IMR-90 (cell line): ENCODE measurements at places on chromosomes 7 and 10. TPM values are rescaled to one million over a fixed set of nuclear protein-coding genes. Genes with fewer than 3 reads are reported as not detected.

DNA sequence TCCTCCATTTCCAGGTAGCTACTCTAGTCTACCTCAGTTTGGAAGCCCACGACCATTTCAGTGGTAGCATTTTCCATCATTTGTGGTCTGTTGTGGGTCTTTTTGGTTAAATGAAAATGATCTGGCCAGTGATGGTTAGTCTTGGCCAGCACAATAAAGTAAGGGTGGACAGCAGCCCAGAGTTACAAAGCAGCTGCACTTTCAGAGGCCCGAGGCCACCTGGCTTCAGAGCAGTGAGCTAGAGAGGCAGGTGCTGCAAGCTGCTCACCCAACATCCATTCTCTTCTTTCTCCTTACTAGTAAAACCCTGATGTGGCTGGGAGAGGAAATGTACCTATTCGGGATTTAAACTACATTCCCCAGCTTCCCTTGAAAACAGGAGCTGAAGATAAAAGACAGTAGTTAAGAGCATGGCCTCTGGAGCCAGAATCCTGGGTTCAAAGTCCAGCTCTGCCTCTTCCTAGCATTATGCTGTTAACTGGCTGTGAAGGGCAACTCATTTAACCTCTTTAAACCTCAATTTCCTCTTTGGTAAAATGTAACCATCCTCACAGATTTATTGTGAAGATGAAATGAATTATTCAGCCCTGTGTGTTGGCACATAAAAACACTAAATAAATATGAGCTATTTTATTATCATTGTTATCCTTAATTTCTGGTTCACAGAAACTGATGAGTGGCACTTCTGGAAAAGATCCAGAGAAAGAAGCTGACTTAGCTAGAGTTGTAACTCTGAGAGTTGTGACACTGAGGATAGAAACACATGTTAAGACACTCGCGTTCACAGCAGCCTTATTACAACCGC is 517.4 kb downstream of the PARD3 start:
- no peak overlapping the region for H3K4me3 ChIP-seq
- no peak overlapping the region for H3K27ac ChIP-seq
- H3K36me3 ChIP-seq: no peaks in the 10 kb centered on the region
- H3K27me3 ChIP-seq: no peaks in the 10 kb centered on the region
- peaks cover 8% of the 10 kb centered on the region for H3K4me1 ChIP-seq
- peak; percentile 57 for DNase-seq

- H3K4me3 ChIP-seq: no peak within 1 kb of the TSS
- no peak for DNase-seq
- H3K27ac ChIP-seq: no peak within 1 kb of the TSS
- H3K36me3 ChIP-seq: no peaks in the 10 kb centered on the region
- no peaks in the 10 kb centered on the region; the same call in 1 of the 2 replicates for H3K4me1 ChIP-seq
Measured at GRCh38 chr10:133230044-133230361, at the start of gene UTF1. UTF1 (plus strand) TSS chr10:133230217; CDS start chr10:133230289, 72 bp downstream.

DNA sequence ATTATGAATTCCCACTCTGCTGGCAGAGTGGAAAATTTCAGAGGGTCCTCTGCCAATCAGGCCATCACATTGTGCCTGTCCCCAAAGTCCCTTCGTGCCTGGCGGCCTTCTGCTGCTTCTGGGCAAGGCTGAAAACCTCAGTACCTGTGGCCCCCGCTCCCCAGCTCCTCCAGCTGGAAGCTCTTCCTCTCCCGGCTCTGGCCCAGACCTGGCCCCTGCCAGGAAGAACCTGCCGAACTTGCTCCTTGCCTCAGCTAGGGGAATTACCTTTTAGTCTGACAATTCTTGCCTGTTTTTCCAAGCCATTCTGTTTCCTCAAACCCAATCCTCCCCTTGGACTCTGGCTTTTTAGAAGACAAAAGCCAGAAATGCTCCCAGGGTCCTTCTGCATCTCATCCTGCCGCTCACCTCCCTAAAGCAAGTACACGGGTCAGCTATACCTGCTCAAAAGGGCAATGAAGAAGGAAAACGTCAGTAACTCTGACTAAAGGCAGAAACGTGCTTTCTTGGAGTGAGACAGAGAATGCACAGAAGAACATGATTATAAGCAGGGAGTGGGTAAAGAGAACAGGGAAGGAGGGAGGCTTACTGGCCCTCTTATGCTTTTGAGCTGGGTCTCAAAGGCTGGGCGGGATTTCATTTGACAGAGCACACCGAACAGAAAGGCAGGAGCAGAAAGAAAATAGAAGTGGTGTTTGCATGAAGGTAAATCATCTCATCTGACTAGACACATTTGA is 28.1 kb upstream of the TRIL start:
- H3K4me3 ChIP-seq: no peak overlapping the region
- H3K27ac ChIP-seq: peak overlapping the region; percentile 56; the same call in 1 of the 2 replicates
- H3K27me3 ChIP-seq: no peaks in the 10 kb centered on the region
- no peak for DNase-seq

The CHAT gene
- not detected in 2 replicates for total RNA-seq
